ENCODE measurements at places on chromosomes 3 and 15. TPM values are rescaled to one million over a fixed set of nuclear protein-coding genes. Genes with fewer than 3 reads are reported as not detected.
A peak's percentile ranks its signal among the peaks of the same experiment; 100 is the strongest.

The MB21D2 gene
- 1.7 TPM for total RNA-seq

- no peak overlapping the region for H3K4me3 ChIP-seq
- peaks cover 6% of the 10 kb centered on the region for H3K4me1 ChIP-seq
- DNase-seq = no peak
These were observed 51.5 kb downstream of the MGLL start for GRCh38 chr3:127770671-127771355.

DNA sequence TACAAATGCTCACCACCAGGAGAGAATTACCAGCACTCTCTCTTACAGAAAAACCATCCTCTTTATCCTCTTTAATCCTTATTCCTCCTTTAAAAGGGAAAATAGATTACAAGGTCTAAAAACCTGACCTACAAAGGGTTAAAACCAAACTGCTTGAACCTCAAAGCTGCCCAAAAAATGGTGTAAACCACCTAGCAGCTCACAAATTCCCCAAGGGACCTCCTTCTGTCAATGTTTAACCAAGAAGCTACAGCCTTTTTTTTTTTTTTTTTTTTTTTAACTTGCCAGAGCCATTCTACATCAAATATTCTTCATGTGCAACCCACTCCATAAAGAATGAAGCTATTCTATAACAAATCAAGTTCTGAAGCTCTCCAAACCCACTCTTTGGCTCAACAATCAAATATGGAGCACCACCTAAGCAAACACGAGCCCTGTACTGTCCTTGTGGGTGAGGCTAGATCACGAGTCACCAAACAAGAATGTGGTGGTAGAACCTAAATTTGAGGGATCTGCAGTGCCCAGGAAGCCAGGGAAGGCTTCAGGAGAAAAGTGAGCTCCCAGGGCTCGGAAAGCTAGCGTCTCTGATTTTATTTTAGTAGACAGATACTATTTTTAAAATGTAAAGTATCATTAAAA lies 20.1 kb downstream of the OSBPL10 start:
- H3K4me3 ChIP-seq = no peak overlapping the region
- H3K4me1 ChIP-seq = no peaks in the 10 kb centered on the region
- no peak overlapping the region for H3K27ac ChIP-seq
- no peaks in the 10 kb centered on the region for H3K36me3 ChIP-seq

The SLC6A20 gene
- not detected for total RNA-seq

The GOLGA6B gene
- not detected for total RNA-seq

- DNase-seq = no peak
- H3K36me3 ChIP-seq = no peaks in the 10 kb centered on the region
- H3K4me1 ChIP-seq = peaks cover 9% of the 10 kb centered on the region
- H3K27me3 ChIP-seq = peaks cover 15% of the 10 kb centered on the region
- no peak overlapping the region for H3K4me3 ChIP-seq
These were observed 3.8 kb upstream of the KIF23 start for GRCh38 chr15:69410248-69410874.

DNA sequence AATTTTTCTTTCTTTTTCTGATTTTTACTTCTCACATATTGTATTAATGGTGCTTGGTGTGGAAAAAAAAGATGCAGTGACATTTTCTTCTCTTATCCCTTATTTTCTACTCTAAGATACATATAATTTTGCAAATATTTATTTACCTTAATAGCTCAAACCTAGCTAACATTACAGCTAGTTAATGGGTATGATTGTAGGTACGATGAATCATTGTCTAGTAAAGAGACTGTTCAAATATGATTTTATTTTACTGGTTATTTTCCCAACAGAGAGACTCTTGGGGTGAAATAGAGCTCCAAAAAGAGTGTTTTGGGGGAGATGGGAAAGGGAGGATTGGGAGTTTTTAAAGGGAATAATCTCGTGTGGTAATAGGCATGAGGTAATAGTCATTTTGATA lies 206.0 kb downstream of the RBMS3 start:
- H3K27ac ChIP-seq = no peak overlapping the region
- no peak for DNase-seq
- H3K4me1 ChIP-seq = no peaks in the 10 kb centered on the region
- H3K36me3 ChIP-seq = peaks cover 5% of the 10 kb centered on the region

The RNU5B-1 gene
- total RNA-seq = not detected

GRCh38 chr15:32641517-32642059 lies at the start of gene SCG5:
SCG5 (plus strand) TSS chr15:32641710; CDS start chr15:32643593, 1,883 bp downstream.
- H3K27me3 ChIP-seq = peaks cover 6% of the 10 kb centered on the region
- no peak within 1 kb of the TSS for H3K4me3 ChIP-seq
- no peak within 1 kb of the TSS for H3K27ac ChIP-seq
- no peaks in the 10 kb centered on the region for H3K4me1 ChIP-seq
- no peak for DNase-seq

DNA sequence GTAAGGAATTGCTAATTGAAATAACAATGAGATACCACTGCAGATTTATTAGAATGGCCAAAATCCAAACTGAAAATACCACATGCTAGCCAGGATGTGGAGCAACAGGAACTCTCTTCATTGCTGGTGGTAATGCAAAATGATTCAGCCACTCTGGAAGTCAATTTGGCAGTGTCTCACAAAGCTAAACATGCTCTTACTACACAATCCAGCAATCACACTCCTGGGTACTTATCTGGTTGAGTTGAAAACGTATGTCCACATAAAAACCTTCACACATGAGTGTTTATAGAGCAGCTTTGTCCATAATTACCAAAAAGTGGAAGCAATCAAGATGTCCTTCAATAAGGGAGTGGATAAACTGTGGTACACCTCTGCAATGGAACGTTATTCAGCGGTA lies 113.3 kb downstream of the SMAD6 start:
- peaks cover 16% of the 10 kb centered on the region for H3K27me3 ChIP-seq
- DNase-seq = no peak
- no peak overlapping the region for H3K27ac ChIP-seq
- H3K36me3 ChIP-seq = no peaks in the 10 kb centered on the region
- no peaks in the 10 kb centered on the region for H3K4me1 ChIP-seq

DNA sequence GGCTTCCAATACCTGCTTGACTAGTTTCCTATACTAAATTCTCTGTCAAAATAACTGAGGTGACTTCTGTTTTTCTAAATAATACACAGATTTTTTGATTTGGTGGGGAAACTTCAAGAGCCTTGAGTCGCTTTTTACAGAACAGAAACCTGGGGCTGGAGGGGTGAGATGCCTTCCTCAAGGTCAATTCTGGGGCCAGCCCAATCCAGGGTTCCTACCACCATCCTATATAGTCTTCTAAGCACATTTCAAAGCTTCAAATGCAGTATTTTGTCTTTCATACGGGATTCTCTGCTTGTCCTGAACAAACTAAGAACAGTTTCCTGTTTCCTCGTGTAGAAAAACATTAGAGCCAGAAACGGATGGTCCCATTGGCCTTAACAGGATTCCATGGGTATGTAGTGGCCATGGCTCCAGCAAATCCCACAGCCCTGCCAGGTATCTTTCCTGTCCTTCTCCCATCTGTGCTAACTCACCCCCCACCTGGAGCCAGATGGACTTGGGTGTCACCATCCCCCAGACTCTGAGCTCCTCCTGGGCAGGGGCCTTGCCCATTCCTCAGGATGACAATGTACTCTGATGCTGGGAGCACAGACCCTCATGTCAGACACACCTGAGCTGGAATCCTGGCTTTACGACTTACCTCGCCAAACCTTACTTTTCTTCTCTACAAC lies 146.9 kb downstream of the KLF13 start:
- peak; percentile 58 for DNase-seq
- H3K27ac ChIP-seq = peak overlapping the region; percentile 85
- peak overlapping the region; percentile 82 for H3K4me3 ChIP-seq

- H3K27me3 ChIP-seq = peaks cover 12% of the 10 kb centered on the region
- DNase-seq = no peak
- no peak overlapping the region for H3K4me3 ChIP-seq
- H3K36me3 ChIP-seq = no peaks in the 10 kb centered on the region
- no peaks in the 10 kb centered on the region for H3K4me1 ChIP-seq
- H3K27ac ChIP-seq = no peak overlapping the region
These were observed 18.3 kb downstream of the DUOX2 start for GRCh38 chr15:45095661-45096060.

The SLCO2A1 gene
- total RNA-seq = not detected

GRCh38 chr3:142337994-142338393 lies 109.8 kb downstream of the XRN1 start:
- peaks cover 40% of the 10 kb centered on the region for H3K36me3 ChIP-seq
- no peaks in the 10 kb centered on the region for H3K27me3 ChIP-seq
- H3K4me1 ChIP-seq = peaks cover 16% of the 10 kb centered on the region
- no peak overlapping the region for H3K4me3 ChIP-seq
- DNase-seq = no peak

The WDR49 gene
- total RNA-seq = not detected

- no peaks in the 10 kb centered on the region for H3K36me3 ChIP-seq
- no peak overlapping the region for H3K4me3 ChIP-seq
- no peaks in the 10 kb centered on the region for H3K4me1 ChIP-seq
- H3K27me3 ChIP-seq = peaks cover 10% of the 10 kb centered on the region
- no peak for DNase-seq
These were observed 287.6 kb downstream of the IL5RA start for GRCh38 chr3:2822611-2823010.

The GUCA1C gene
- not detected for total RNA-seq

DNA sequence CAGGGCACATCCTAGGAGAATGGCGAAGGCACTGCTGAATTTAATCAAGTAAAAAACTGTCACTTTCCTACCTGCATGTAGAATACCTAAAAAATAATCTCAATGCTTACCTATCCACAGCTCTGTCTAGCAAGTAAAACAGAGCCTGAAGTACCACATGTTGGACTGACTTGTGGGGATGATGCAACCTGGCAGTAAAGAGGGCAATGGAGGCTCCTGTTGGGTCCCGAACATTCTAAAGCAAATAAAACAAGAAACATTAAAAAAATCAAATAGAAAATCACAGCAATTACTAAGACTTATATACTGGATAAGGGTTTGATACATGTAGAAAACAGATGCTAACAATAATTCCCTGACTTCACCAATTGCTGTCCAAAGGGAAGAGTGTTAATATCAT lies 56.1 kb downstream of the PTPN9 start:
- H3K4me1 ChIP-seq = peaks cover 6% of the 10 kb centered on the region
- no peak overlapping the region for H3K4me3 ChIP-seq
- no peak overlapping the region for H3K27ac ChIP-seq

DNA sequence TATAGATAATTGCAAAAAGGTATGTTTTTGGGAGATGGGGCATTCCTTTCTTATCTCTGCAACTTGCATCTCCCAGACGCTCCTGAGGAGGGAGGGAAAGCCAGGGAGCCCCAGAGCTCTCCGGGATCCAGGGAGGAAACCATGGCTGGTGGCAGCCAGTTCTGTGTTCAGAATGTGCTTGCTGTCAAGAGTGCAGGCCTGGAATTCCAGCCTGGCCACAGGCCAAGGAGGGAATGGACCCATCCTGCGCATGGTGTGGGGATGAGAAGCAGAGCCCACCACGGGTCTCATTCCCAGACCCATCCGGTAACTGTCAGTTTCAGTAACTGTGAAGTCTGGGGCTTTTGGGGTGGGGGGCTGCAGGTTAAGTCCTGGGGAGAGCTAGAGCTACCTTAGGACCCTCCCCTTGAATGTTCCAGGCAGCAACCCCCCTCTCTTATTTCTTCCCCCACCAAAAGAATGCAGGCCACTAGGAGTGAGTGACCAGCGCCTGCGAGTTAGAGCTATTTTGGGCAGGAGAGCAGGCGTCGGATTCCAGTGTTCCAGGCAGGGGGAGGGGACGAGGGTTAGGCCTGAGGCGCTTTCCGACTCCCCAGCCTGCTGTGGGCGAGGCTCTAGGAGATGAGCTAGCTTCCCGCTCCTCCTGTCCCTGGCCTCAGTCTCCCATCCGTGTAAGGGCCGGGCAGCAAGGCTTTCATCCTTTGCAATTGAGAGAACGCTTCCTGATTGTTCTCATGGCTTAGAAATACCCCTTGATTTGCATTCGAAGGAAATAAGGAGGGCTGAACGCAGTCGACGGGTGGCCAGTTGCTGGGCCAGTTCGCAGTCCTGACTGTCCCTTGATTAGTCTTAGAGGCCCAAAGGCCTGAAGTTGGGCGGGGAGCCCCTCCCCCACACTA lies 781 bp upstream of the DAG1 start:
- H3K4me3 ChIP-seq = peak overlapping the region; percentile 93
- H3K27ac ChIP-seq = peak overlapping the region; percentile 73
- no peaks in the 10 kb centered on the region for H3K36me3 ChIP-seq
- no peak for DNase-seq

- no peak within 1 kb of the TSS for H3K27ac ChIP-seq
- H3K4me3 ChIP-seq = peak within 1 kb of the TSS; percentile 67
- peak; percentile 93 for DNase-seq
- H3K27me3 ChIP-seq = peaks cover 15% of the 10 kb centered on the region
- no peaks in the 10 kb centered on the region for H3K36me3 ChIP-seq
These were observed at the start of gene FMN1 for GRCh38 chr15:33194704-33195670. FMN1 (minus strand) TSS chr15:33194714; CDS start chr15:33154914, 39,800 bp downstream.

The LSAMP gene
- not detected for total RNA-seq

DNA sequence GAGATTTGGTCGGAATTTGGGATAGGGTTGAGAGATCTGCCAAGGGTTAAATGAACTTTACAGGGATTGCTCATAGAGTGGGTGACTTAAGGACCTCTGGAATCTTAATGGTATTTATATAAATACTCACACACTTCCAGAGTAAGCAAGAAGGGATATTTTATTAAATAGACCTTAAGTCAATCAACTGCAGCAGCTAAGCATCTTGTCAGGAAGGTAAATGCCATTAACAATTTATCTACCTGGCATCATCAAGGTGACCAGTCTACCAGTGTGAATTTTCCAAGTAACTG lies 123.9 kb downstream of the FEZF2 start:
- no peak for DNase-seq
- no peak overlapping the region for H3K27ac ChIP-seq
- no peaks in the 10 kb centered on the region for H3K4me1 ChIP-seq
- no peaks in the 10 kb centered on the region for H3K36me3 ChIP-seq

DNA sequence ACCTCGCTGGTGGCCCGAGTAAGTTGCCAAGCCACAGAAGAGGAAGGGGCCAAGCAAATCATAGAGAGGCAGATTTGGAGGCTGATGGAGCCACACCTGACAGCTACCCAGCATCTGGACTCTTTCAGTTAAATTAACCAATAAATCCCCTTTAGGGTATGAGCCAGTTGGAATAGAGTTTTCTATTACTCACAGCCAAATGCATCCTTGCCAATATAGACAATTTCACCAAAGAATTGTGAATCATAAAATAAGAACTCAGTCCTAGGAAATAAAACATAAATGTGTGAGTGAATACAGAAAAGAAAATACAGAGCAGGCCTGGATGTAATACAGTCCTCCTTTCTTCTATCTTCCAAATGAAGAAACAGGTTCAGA lies 161.6 kb upstream of the ANKRD28 start:
- H3K27me3 ChIP-seq = peaks cover 15% of the 10 kb centered on the region
- no peak for DNase-seq
- H3K4me1 ChIP-seq = no peaks in the 10 kb centered on the region
- no peak overlapping the region for H3K27ac ChIP-seq

GRCh38 chr3:34864011-34864410 lies 775.3 kb upstream of the ARPP21 start:
- H3K27me3 ChIP-seq = no peaks in the 10 kb centered on the region
- no peak overlapping the region for H3K4me3 ChIP-seq
- no peaks in the 10 kb centered on the region for H3K36me3 ChIP-seq
- H3K27ac ChIP-seq = no peak overlapping the region
- DNase-seq = no peak

The PLA2G4E gene
- total RNA-seq = not detected

The DNAJC13 gene
- total RNA-seq = 36.0 TPM

The BUB1B gene
- total RNA-seq = 19.4 TPM

All from natural killer cell treated with Interleukin-12 subunit alpha and Interleukin-12 subunit beta and Interleukin-15 and Interleukin-18, amount 100 ng/mL, for 72 hours (primary cell).